ENCODE measurements at places on chromosomes 2 and 18.

- DNase-seq = no peak
Measured at GRCh38 chr2:25304826-25305596, 36.7 kb downstream of the DNMT3A start.

DNA sequence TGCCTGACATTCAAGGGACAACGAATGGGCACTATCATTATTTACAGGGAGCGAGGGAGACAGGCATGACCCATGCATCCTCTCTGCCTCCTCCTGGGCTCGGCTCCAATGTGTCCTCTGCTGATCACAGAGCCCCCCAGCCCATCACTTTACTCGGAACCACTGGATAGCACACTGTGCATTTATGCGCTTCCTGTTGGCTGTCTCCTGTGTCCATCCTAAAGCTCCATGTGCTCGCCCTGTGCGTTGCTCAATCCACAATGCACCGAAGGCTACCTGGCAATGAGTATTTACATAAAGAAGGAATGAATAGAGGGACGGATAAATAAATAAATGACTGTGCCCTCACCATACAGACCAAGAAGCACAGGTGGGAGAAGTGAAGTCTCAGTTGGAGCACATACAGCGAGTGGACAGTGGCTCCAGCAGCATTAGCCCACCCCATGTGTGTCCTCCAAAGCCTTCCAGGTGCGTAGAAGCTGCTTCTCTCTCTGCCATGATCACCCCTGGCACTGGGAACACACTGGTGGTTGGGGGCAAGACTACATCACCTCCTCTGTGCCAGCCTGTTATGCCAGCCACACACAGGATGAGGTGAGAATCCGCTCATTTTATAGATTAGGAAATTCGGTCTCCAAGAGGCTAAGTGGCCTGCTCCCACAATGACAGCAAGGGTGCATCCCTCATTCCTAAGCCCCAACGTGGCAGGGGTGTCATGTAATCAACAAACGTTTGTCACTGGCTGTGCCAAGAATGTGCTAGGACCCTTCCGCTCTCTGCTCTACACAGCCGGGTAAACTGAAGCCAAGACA, 2.3 kb upstream of the GDF7 start:
- DNase-seq = no peak

GRCh38 chr2:217398101-217398500, 538.2 kb upstream of the TNP1 start:
- no peak for DNase-seq

- DNase-seq = no peak
Measured at GRCh38 chr18:12996661-12997292, 5.6 kb downstream of the CEP192 start.

DNA sequence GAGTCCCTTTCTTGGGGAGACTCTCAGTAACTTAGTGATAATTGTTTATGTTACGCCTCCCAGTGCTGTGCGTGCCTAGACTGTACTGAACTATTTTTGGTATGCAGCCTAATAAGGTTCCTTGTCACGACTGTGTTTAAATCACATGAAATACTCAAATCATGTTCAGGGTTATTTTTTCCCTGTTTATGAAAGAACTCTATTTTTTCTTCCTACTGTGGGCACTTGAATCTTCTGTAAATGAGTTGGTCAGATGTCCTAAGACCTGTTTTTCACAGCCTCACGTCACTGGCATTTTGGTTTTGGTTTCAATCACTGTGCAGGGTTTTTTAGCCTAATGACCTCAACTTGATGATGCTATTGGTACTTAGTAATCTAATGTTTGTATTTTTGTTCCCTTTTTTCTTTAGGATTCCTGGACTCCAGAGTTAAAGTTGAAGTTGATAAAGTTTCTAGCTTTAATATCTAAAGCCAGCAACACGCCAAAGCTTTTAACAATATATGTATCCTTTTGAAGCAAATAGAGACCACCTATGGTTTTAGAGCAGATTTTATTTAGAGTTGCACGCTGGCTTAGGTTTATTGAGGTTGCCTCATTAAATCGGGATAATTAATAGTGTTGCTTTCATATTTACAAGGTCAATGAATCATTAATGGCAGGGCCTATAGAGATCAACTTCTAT, 24.0 kb downstream of the ARMC9 start:
- DNase-seq = no peak
